ENCODE measurements at places on chromosomes 6 and 20.
A peak's percentile ranks its signal among the peaks of the same experiment; 100 is the strongest.

GRCh38 chr6:28353981-28354676 lies 4.4 kb downstream of the ZKSCAN3 start:
- no peak for DNase-seq

GRCh38 chr20:58981628-58982364 lies 740 bp downstream of the NELFCD start:
- DNase-seq: peak; percentile 44

GRCh38 chr20:63086421-63087235 lies 79.9 kb upstream of the BHLHE23 start:
- DNase-seq: no peak

DNA sequence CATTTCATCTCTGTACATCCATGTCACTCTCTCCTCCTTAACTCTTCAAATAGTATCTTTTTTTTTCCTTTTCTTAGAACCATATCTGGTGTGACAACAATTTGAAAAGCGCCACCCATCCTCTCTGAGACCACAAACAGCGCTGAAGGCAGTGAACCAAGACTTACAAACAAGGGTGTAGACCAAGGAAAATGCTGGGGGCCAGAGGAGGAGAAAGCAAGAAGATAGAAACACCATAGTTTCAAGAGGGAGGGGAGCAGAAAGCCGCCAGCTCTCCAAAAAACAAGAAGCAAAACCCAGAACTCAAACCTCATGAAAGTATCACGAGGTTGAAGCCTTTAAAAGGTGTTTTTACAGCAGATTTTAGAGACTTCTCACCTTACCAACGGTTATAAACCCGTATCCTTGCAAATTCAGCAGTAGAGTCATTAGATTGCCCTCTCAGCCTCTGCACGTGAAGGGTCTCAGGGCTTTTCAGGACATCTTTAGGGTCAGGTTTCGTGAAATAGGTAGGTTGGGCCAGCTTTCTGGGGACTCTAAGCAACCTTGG lies 13.3 kb upstream of the RIPOR2 start:
- no peak for DNase-seq

DNA sequence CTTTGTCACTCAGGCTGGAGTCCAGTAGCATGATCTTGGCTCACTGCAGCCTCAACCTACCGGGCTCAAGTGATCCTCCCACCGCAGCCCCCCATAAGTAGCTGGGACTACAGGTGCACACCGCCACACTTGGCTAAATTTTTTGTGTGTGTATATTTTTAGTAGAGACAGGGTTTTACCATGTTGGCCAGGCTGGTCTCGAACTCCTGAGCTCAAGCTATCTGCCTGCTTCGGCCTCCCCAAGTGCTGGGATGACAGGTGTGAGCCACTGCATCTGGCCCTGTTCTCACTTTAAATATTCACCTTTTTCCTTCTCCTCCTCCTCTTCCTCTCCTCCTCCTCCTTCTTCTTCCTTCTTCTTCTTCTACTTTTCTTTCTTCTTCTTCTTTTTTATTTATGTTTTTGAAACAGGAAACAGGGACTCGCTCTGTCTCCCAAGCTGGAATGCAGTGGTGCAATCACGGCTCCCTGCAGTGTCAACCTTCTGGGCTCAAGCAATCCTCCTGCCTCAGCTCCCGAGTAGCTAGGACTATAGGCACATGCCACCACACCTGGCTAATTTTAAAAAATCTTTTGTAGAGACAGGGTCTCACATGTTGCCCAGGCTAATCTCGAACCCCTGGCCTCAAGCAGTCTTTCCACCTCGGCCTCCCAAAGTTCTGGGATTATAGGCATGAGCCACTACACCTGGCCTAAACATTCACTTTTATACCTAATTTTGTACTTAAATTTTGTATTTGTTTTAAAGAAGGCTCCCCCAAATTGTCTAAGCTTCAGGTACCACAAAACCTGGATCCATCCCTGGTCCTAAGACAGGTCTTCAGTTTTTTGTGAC lies 47.2 kb upstream of the NCOA3 start:
- DNase-seq: peak; percentile 57

DNA sequence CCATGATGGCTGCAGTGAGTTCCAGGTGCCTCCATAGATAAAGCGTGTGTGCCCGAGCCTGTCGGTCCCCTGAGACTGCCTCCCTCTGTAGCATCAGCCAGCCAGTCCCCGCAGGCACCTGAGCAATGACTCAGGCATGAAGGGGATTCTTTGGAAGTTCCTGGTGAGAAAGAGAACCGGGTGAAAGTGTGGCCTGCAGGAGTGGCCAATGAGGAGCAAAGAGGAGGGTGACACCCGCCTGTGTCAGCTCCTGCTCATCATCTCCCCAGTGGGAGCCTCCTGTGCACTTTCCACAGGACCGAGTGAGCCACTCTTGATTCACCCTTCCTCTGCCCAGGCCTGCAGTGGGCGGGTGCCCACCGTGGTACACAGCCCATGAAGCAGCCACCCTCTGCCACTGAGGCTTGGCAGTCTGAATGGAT lies 71.2 kb upstream of the PTPN1 start:
- DNase-seq: peak; percentile 61

Measured in ELF-1 (cell line).